Upper lobe of right lung (tissue), 1 donor: ENCODE measurements at places on chromosomes 16 and 17. TPM values are rescaled to one million over a fixed set of nuclear protein-coding genes. Genes with fewer than 3 reads are reported as not detected.

Gene HID1
- 33.5 TPM for total RNA-seq

Gene TP53TG3D
- total RNA-seq: 1.3 TPM

Gene CBX1
- 34.0 TPM for total RNA-seq

Gene ARL17B
- 31.0 TPM for total RNA-seq

GRCh38 chr17:40813804-40814203, 8.6 kb downstream of the KRT10 start:
- peaks cover 25% of the 10 kb centered on the region for H3K27me3 ChIP-seq

- H3K36me3 ChIP-seq: no peaks in the 10 kb centered on the region
- no peak overlapping the region for H3K4me3 ChIP-seq
- DNase-seq: peak; percentile 73
- H3K27ac ChIP-seq: no peak overlapping the region
- peaks cover 7% of the 10 kb centered on the region for H3K4me1 ChIP-seq
Observed at GRCh38 chr16:81873843-81874752, 95.0 kb downstream of the PLCG2 start.

DNA sequence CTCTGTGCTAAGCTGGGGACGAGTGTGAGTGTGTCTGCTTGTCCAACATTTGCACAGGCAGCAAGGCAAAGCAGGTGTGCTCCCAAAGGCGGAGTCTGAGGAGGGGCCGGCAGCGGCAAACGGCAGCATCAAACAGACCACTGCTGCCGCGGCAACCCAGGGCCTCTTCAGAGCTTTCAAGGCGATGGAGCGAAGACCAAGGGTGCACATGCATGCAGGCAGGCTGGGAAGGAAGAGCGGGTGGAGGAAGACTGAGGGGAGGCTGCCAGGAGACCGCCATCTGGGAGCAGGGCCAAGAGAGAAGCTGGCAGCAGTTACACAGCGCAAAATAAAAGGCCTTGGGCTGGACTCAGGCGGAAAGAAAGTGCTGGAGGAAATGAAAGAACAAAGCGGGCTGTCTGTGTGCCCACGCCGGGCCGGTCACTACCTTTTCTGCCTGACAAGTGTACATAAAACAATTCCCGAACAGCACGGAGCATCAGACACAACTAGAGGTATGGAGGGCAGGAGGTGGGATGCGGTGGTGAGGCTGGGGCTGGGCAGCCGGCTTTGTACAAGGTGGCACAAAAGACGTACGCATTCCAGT, 8.5 kb downstream of the TIMM22 start:
- no peaks in the 10 kb centered on the region for H3K27me3 ChIP-seq
- DNase-seq: no peak
- H3K27ac ChIP-seq: peak overlapping the region; percentile 73
- peaks cover 62% of the 10 kb centered on the region for H3K4me1 ChIP-seq
- no peak overlapping the region for H3K4me3 ChIP-seq

DNA sequence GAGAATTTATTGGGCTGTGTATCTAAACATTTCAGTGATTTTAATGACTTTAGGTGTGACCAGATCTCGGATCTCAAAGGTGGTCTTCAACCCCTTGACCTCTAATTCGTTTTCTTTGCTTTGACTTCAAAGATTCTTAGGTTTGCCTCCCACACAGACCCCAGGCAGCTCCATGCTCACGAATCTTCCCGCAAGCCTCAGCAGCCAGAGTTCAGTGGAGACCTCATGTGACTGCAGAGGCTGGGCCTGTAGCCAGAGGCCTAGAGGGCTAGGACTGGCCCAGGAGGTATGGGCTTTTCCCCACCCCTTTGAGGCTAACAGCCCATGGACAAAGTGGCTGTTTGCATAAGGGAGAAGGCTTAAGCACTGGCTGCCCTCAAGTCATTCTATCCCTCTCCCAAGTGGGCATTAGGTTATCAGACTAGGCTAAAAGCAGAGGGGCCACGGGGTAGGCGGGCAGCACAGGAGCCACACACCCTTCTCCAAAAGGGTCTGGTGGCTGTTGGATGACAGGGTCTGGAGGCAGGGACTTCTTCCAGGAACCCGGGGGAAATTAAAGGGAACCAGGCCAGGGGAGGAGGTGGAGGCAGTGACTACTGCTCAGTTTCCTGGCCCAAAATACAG, 3.0 kb downstream of the HIRIP3 start:
- H3K4me3 ChIP-seq: no peak overlapping the region
- H3K27ac ChIP-seq: peak overlapping the region; percentile 13
- H3K36me3 ChIP-seq: peaks cover 52% of the 10 kb centered on the region
- no peak for DNase-seq
- H3K4me1 ChIP-seq: peaks cover 26% of the 10 kb centered on the region

- H3K4me3 ChIP-seq: peak overlapping the region; percentile 37
- H3K27me3 ChIP-seq: no peaks in the 10 kb centered on the region
- peak overlapping the region; percentile 44 for H3K27ac ChIP-seq
- no peaks in the 10 kb centered on the region for H3K4me1 ChIP-seq
- H3K36me3 ChIP-seq: no peaks in the 10 kb centered on the region
Observed at GRCh38 chr17:69227541-69227940, 1.1 kb downstream of the ABCA10 start.

DNA sequence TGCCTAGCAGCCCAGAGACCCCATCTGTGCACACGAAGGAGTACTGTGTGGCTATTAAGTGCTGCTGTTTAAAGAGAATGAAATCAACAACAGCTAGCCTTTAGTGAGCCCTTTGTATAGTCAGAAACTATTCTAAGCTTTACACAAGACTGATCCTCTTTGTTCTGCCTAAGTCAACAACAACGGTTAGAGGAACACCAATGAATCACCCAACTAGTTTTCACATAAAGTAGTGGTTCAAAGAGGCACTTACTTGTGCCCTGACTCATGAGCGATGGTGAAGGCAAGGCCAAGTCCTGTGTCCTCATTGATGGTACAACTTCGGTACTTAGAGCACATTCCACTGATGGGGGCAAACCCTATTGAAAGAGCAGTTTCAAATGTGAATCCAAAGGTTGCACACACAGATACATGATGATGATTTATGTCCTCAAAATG, 75.8 kb downstream of the ADAMTS18 start:
- no peak overlapping the region for H3K4me3 ChIP-seq
- H3K27ac ChIP-seq: no peak overlapping the region
- DNase-seq: no peak
- no peaks in the 10 kb centered on the region for H3K4me1 ChIP-seq

DNA sequence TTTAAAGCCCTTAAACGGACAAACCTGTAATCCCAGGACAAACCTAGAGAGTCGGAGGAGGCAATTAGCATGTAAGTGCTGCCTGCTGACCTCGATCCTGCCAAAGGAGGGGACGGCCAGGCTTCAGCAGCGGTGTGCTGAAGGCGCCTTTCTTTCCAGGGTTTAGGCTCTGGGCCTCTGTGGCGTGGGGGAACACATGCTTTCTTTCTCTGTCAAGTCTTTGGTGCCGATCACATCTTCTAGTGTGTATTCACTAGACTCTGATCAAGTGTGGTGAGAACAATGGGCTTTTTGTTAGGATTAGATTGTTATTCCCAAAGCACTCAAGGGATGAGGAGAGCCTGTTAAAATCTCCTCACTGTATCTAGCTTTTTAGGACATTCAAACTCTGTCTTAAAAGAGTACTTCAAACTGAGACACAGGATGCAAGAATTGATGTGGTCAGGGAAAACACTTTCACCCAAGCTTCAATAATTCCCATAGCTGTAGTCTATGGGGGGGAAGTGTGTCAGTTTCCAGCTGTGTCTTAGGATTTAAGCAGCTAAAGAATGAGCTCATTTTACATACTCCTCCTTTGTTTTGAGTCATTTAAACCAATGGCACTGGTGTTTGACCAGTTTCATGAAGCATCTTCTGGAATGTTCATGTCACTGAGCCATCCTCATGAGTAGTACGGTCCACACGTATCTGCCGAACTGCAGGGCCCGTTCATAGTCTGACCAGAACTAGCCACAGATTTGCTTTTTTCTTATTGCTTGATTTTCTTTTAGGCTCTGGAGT, 51.2 kb downstream of the RPA1 start:
- no peak overlapping the region for H3K27ac ChIP-seq
- H3K4me3 ChIP-seq: no peak overlapping the region
- peak; percentile 35 for DNase-seq
- no peaks in the 10 kb centered on the region for H3K27me3 ChIP-seq

DNA sequence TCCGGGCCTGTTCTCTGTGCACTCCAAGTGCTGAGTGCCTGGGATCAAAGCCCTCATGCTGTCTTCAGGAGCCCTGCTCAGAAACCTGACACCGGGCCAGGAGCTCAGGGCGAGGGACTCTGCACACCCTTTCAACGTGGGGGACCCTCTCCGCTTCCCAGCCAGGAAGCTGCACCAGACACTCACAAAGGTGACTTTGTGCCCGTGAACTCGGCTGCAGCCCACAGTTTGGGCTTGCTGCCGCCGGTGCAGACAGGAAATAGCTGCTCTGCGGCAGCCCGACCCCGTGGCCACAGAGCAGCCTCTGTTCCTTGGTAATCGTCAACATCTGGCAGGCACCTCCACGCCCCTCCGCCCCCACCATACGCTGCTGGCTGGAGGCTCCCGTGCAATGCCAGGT, 93.4 kb upstream of the METRNL start:
- H3K36me3 ChIP-seq: no peaks in the 10 kb centered on the region
- no peak overlapping the region for H3K27ac ChIP-seq
- H3K27me3 ChIP-seq: no peaks in the 10 kb centered on the region

DNA sequence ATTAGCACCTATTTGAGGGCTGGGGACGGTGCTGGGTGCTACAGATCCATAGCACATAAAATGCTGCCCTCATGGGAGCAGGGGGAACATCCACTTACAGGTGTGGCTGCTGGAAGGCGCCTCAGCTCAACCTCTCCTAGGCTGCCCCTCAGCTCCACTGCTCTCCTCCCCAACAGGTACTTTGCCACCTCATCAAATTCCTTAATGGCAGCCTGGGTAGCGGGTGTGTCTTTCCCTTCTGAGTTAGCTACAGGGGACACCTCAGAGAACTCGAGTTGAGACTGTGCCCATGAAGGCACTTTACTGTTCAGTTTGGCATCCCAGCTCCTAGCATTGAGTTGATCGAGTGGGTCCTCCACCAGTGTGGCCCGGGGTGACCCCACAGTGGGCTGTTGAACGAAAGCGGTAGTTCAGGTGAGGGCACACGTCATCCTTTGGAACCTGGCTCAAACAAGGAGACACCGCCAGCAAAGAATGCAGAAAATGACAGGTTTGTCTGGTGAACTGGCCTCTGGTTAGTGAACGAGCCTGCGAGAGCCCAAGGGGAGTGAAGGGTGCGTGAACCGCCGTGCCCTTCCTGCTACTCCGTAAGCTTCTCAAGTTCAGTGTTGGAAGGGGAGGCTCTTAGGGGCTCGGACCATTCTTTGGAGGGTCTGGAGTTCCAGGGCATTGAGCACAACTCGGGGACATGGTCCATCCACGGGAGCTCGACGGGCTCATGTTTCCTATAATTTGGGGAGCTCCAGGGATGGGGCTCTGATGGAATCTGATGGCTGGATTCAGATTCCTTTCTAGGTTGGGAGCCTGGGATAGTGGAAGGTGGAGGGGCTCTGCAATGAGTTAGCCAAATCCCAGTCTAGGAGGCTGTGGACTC, 3.5 kb upstream of the CMIP start:
- peaks cover 2% of the 10 kb centered on the region for H3K4me1 ChIP-seq
- DNase-seq: no peak
- no peaks in the 10 kb centered on the region for H3K27me3 ChIP-seq
- no peak overlapping the region for H3K4me3 ChIP-seq
- no peak overlapping the region for H3K27ac ChIP-seq
- no peaks in the 10 kb centered on the region for H3K36me3 ChIP-seq

DNA sequence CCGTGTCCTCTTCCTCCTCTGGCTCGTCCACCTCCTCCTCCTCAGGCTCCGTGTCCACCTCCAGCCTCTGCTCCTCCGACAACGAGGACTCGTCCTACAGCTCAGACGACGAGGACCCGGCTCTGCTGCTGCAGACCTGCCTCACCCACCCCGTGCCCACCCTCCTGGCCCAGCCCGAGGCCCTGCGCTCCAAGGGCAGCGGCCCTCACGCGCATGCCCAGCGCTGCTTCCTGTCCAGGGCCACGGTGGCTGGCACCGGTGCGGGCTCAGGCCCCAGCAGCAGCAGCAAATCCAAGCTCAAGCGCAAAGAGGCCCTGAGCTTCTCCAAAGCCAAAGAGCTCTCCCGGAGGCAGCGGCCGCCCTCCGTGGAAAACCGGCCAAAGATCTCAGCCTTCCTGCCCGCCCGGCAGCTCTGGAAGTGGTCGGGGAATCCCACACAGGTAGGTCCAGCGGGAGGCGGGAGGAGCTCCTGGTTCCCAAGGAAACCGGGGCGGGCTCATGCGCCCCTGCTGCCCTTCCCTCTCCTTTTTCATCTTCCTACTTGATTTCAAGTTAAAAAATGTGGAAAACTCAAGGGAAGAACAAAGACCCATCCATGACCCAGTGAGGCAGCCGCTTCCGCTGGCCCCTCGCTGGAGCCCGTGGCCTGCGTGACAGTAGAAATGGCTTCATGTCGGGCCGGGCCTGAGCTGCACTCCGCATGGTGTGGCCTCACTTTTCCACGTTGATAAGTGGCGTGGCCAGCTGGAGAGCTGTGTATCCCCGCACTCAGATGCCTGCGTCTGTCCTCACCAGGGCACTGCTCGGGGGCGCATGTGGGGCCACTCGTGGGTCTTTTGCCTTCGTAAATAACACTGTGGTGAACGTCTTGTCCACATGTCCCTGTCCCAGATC, 50.7 kb downstream of the ACTG1 start:
- no peaks in the 10 kb centered on the region for H3K27me3 ChIP-seq
- H3K27ac ChIP-seq: no peak overlapping the region
- no peak overlapping the region for H3K4me3 ChIP-seq
- DNase-seq: no peak

DNA sequence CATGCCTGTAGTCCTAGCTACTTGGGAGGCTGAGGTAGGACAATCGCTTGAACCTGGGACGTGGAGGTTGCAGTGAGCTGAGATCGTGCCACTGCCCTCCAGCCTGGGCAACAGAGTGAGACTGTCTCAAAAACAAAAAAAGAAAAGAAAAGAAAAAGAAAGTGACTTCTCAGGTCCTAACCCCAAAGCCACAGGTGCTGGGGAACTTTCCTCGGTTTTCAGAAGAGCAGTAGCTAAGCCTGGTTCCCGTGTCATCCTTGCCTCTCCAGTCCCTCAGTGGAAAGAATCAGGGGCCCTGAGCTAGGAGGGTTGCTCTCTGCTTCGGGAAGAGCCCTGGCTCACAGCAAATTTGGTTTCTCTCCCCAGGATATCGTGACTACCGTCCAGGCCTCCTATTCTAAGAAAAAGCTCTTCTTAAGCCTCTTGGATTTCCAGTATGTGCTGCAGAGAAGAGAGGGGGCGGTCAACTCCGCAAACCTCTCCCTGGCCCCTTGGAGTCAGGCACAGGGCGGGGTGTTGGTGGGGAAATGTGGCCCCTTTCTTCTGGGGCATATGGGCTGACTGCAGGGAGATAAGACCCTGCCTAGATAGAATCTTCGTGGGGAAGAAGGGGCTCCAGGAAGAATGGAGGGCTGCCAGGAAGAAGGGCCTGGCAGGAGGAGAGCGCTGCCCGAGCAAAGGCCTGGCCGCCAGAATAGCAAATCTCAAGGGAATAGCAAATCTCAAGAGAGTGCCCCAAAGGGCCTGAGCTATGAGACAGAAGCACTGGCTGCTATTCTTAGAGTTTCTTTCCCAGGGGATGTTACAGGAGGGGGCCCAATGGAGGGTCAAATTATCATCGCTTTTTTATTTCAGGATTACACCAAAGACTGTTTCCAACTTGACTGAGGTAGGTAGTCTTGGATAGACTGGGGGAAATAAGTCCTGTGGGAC, 8.3 kb upstream of the NLRC5 start:
- H3K27me3 ChIP-seq: no peaks in the 10 kb centered on the region
- no peaks in the 10 kb centered on the region for H3K36me3 ChIP-seq
- no peak overlapping the region for H3K27ac ChIP-seq
- no peak overlapping the region for H3K4me3 ChIP-seq
- DNase-seq: no peak
- no peaks in the 10 kb centered on the region for H3K4me1 ChIP-seq
